Activated naive CD4-positive, alpha-beta T cell treated with anti-CD3 and anti-CD28 coated beads, Interleukin-2, amount 50 U/mL, for 16 hours (primary cell): ENCODE measurements at places on chromosomes 3 and 15.

DNA sequence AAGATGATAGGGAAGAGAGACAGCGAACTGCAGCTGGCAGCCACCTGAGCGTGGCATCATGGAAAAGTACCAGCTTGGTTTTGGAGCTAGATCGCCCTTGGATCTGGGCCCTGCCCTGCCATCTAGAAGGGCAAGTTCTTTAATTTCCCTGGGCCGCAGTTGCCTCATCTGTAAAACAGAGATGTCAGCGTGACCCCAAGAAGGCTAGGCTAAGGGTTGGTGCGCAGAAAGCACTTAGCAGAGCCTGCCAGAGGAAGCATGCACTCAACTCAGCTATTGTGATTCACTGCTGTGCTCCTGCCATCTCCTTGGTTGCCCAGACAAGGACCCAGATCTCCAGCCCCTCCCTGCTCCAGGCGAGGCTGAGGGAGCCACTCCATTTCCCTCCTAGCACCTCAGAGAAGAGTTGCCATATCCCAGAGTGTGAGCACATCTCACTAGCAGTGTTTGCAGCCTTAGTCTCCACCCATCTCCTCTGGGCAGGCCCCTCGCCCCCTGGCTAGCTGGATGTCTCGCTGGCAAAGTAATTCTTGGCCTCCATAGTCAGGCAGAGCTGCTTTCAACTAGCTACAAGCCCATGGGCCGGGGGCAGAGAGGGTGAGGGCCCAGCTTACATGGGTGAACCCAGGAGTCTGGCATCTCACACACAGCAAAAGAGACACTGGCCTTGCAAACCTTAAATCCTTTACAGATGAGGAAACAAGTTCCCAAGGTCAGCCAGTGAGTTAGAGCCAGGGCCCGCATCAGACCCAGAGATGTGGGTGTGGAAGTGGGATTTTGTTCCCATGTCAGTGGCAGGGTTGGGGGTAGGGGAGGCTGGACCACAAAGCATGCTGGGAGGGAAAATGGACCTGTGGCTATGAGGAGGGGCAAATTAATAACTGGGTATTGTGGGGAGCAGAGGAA lies 280.7 kb upstream of the TLE3 start:
- no peak for DNase-seq

- DNase-seq: no peak
Measured at GRCh38 chr3:87318617-87319021, 42.2 kb upstream of the POU1F1 start.

DNA sequence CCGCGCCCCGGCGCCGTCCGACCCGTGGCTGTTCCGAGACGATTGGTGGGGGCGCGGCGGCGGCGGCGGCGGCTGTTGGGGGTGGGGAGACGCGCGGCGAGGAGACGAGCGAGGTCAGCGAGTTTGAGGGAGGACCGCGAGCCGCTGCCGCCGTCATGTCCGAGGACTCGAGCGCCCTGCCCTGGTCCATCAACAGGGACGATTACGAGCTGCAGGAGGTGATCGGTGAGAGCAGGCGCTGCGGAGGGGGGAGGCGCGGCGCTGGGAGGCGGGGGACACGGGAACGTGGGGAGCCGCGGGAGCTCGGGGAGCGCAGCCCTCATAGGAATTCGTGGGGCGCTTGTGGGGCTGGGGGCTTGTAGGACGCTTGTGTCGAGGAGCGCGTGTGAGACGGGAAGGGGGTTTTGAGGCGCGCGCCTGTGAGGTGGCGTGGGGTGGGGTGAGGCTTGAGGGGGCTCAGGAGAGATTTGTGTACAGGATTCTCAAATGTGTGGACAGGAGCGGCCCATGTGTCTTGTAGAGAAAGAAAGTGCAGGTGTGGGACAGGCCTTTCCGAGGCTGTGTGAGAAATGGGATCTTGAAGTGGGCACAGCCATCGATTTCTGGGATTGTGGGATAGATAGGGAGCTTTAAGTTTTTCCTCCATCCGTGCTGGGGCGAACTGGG lies 518 bp downstream of the OXSR1 start:
- DNase-seq: no peak

- peak; percentile 4 for DNase-seq
Measured at GRCh38 chr15:25052191-25052999, 97.6 kb downstream of the SNRPN start.

- peak; percentile 50 for DNase-seq
Measured at GRCh38 chr3:32240159-32240545, 1.7 kb downstream of the CMTM8 start.

- no peak for DNase-seq
Measured at GRCh38 chr3:184008161-184008560, 9.5 kb downstream of the ABCC5 start.

GRCh38 chr3:195762611-195763010 lies 41.8 kb downstream of the MUC20 start:
- no peak for DNase-seq

DNA sequence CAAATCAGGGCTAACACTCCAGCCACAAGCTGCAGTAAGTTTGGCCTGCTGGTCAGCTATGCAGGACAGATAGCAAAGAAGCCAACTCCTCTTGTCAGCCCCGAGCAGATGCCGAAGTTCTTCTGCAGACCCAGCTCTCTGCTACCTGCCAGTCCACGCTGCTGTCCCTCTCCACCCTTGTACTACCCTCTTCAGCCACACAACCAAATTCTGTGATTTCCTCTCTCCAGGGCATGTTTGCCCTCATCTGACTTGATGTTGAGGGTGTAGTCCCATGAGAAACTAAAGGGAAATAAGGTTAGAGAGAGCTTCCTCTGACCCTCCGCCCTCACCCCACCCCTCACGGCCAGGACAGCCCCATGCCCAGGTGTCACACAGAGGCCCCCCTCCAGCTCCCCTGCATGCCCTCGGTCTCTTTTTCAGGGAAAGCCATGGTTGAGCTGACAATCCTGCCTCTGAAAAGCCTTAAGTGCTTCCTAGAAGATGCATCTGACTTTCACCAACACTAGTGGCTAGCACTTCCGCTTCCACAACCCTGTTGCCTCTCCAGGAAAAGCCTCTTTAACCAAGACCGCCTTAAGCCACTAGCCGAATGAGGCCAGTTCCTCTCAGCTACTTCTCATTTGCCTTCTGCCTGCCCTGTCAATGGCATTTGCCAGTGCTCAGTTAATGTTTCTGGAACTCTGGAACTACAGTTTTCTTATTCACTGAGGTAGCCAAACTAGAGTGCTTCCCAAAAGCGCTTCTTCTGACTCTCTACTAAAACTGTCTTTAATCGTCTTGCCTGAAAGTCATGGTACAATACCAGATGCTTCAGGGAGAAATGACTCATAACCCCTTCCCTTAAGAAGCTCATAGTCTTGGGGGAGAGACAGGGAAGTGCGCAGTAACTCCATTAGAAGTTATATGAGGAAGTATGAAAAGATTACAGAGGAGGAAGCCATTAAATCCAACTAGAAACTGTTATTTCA lies 300.4 kb upstream of the STT3B start:
- DNase-seq: no peak

- DNase-seq: no peak
Measured at GRCh38 chr3:152879130-152879789, 44.3 kb downstream of the P2RY1 start.

- DNase-seq: no peak
Measured at GRCh38 chr3:24023197-24023596, 78.1 kb downstream of the NR1D2 start.

- no peak for DNase-seq
Measured at GRCh38 chr3:138888560-138888959, 53.8 kb upstream of the PIK3CB start.

DNA sequence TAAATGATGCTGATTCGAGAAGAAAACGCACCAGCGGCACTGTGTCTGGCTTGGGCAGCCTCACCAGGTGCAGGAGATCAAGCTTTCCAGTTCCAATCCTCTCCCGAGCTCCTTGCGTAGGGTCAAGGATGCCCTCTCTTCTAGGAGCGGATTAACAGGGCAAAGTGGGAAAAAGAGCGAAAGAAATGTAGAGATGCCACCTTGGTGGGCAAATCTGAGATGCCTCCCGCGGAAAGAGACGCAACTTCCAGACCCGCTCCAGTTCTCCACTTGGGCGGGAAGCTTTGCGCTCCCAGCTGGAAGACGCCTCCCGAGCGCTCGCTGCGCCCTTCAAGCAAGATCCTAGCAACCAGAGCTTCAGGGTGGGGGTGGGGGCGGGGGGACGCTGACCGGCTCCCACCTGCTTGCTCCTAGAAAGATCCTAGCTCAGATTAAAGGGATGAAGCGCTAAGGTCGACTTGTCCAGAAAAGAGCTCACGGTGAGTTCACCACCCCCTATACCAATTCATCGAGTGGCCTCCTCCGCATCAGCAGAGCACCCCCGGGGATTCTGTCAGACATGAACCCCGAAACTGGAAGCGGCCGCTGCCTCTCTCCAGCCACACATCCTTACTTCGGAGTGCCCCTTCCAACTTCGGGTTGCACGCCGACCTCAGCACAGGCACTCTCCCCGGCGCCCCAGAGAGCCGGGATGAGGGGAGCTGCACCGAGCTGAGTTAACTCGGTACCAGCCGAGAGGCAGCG lies 769 bp downstream of the TAFA4 start:
- no peak for DNase-seq

DNA sequence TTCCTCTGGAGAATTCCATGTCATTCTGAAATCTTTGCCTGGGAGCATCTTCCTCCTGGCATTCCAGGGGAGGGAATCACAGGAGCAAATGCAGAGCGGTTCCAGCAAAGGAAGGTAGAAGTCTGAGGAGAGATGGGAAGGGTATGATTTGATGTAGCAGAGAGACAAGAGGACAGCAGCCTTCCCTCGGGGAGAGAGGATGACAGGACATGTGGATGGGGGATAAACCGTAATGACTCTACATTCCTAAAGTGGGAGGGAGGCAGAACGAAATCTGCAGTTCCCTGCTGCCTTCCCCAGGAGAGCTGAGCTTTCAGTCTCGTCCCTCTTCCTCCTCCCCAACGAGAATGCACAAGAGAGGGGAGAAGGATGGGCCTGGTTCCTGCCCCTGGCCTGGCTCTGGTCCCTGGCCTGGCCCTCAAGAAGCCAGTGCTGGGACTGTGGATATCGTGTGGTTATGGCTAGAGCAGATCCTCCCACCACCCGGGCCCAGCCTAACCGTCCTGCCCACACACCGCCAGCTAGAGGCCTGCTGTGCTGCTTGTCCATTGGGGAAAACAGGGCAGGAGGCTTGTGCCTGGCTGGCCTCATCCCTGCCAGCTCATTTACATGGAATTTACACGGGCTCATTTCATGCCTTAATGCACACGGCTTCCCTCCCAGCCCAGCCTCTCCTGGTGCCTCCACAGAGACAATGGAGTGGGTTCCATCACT lies 26.6 kb downstream of the SEMA7A start:
- DNase-seq: no peak

GRCh38 chr15:57216288-57216687 lies 160.0 kb upstream of the CGNL1 start:
- no peak for DNase-seq

GRCh38 chr3:72381584-72381983 lies 466.7 kb downstream of the SHQ1 start:
- no peak for DNase-seq

- no peak for DNase-seq
Measured at GRCh38 chr3:16329826-16330129, 64.8 kb downstream of the OXNAD1 start.

DNA sequence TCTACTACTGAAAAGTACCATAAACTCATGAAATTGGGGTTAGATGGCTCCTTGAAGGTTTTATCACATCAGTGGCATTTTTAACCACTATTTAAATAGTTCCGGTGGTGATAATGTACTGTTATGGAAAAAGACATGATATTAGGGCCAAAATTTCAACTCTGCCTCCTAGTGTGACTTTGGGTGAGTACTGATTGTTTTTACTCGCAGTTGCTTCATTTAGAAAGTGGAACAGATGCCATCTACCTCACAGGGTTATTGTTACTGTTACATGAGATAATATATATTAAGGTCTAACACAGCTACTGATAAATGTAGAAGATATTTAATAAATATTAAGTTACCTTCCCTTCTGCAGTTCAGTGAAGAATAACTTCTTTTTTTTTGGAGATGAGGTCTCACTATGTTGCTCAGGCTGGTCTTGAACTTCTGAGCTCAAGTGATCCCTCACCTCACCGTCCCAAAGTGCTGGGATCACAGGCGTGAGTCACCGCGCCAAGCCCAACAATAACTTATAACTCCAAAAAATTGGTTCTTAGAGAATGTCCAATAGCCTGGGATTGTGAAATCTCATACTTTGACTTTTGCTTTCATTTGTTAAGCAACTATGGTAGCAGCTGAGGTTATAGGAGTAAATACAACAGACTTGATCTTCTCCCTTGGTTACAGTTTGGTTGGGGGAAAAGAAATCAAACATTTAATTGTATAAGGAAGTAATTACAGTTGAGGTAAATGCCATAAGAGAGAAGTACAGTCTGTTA lies 48.3 kb downstream of the MEF2A start:
- no peak for DNase-seq

DNA sequence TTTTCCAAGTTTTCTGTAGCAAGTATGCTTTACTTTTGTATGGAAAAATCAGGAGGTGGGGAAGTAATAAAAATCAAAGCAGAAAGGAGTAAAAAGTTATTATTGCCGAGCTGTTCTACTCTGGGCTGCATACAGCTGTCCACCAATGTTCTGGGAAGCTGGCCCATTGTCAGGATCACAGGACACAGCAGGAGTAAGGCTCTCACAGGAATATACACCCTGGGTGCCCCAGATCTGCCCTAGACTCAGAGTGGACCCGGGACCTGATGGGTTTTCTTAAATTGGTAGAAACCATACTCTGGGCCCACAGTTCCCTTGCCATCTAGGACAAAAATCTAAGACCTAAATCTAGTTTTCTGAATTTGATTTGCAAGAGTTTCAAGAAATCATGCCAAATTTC lies 60.4 kb downstream of the TNIK start:
- DNase-seq: no peak

DNA sequence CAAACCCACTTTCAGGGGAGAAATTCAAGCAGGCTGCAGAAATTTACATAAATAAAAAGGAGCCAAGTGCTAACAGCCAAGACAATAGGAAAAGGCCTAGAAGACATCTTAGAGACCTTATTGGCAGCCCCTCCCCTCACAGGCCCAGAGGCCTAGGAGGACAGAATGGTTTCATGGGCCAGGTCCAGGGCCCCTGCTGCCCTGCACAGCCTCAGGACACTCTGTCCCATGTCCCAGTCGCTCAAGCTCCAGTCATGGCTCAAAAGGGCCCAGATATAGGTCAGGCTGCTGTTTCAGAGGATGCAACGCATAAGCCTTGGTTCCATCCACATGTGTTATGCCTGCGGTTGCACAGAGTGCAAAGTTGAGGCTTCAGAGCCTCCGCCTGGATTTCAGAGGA lies 55.8 kb downstream of the SLC41A3 start:
- no peak for DNase-seq

DNA sequence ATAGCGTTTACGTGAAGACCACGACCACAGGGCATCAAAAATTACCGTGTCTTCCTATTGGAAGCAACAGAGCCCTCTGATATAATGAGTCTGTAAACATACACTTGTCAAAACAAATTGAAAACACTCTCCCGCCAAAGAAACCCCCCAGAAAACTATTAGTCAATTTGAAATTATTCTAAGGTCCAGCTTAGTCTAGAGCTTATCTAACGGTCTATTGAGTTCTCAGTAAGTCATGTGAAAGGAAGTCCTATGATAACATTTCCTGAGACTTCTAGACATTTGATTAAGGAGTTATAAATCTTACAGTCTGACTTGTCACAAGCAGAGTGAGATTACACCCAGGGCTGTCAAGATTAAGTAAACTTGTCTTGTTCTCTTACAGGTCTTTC lies 356.3 kb downstream of the FOXP1 start:
- no peak for DNase-seq
